A673 (cell line): ENCODE measurements at places on chromosomes 1 and 21. TPM values are rescaled to one million over a fixed set of nuclear protein-coding genes. Genes with fewer than 3 reads are reported as not detected.

GRCh38 chr1:14915356-14916054, 238.0 kb upstream of the TMEM51 start:
- H3K4me1 ChIP-seq = no peaks in the 10 kb centered on the region
- peak; percentile 66 for DNase-seq
- no peaks in the 10 kb centered on the region for H3K27me3 ChIP-seq
- H3K27ac ChIP-seq = no peak overlapping the region
- H3K36me3 ChIP-seq = no peaks in the 10 kb centered on the region
- no peak overlapping the region for H3K4me3 ChIP-seq

GRCh38 chr21:45112371-45112770, 38.0 kb downstream of the ADARB1 start:
- no peak overlapping the region for H3K4me3 ChIP-seq
- peaks cover 7% of the 10 kb centered on the region for H3K4me1 ChIP-seq
- H3K36me3 ChIP-seq = no peaks in the 10 kb centered on the region
- DNase-seq = no peak
- no peak overlapping the region for H3K27ac ChIP-seq
- H3K27me3 ChIP-seq = no peaks in the 10 kb centered on the region

DNA sequence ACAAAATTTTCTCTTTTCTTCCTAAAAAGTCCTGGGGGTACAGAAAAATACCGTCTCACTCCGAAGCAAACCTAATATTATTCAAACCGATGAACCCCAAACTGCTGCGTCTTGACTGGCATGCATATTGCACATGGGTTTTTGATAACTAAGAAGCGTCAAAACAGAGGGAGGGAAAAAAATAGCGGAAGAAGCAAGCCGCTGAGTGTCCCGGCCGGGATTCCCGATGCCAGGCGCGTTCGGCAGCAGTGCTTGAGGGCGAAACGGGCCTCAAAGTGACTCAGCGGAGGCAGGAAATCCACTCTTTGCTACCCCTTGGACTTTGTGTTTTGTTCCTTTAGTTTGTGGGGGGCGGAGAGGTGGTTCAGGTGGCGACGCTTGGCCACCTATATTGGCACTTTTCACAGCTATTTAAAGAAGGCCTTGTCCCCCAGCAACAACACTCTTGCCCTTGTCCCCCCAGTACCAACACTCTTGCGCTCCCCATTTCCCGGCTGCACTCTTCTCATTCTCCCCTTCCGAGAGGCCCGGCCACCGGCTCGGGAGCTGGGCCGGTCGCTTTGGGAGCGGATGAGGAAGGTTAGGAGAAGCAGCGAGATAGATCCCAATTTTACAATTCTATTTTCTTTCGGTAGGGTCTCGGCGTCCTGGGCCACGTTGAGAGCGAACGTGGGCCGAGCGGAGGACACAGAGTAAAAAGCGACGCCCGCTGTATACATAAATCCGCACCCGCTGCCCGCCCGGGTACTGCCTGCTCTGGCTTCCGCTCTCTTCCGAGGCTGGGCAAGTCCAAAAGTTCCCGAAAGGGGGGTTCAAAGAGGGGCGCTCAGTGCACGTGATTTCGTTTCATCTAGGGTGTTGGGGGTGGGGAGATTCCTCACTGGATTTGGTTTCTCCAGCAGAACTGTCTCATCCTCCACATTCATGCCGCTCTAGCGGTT, 2.5 kb downstream of the LMX1A start:
- peaks cover 3% of the 10 kb centered on the region for H3K4me1 ChIP-seq
- no peak for DNase-seq
- no peak overlapping the region for H3K27ac ChIP-seq
- peaks cover 97% of the 10 kb centered on the region for H3K27me3 ChIP-seq
- no peak overlapping the region for H3K4me3 ChIP-seq

Gene TSPEAR
- total RNA-seq = 8.3 and 12.4 TPM in 2 replicates

DNA sequence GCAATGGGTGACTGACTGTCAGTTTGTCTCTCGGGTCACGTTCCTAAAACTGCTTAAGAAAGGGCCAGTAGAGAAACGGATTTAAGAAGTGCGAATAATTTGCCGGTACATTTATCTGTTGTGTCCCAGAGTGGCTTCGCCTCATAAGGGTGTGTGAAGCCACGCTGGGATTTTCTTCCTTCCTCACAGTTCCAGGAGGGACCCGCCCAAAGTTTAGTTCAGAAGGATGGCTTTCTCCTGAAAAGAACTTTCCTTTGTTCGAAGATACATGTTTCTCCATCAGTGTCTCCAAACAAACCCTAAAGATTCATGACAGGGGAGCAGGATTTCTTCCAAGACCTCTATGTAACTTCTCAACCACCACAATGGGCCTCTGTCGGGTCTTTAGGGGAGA, 49.8 kb downstream of the ADAMTS1 start:
- H3K27me3 ChIP-seq = no peaks in the 10 kb centered on the region
- no peak for DNase-seq

Gene PTPRC
- total RNA-seq = not detected in 2 replicates

DNA sequence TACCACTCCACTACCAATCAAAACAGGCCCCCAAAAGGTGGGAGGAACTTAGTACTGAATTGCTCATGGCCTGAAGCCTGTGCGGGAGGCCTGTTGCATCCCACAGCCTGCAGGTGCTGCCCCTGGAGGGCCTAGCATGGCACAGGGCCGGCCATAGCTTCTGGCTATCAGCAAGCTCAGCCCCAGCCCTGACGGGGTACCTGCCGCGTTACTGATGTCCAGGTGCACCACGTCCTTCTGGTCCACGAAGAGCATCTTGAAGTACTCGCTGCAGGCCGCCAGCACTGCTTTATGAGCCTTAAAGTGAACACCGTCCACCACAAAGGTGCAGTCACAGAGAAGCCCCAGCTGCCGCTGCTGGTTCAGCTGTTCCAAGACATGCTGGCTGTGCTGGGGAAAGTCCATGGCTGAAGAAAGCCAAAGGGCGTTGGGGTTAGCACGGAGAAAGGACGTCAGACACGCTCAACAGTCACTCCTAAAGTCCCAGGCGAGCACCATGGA, 27.8 kb downstream of the ZBTB17 start:
- H3K4me1 ChIP-seq = peaks cover 47% of the 10 kb centered on the region
- no peak for DNase-seq
- no peaks in the 10 kb centered on the region for H3K27me3 ChIP-seq
- peaks cover 39% of the 10 kb centered on the region for H3K36me3 ChIP-seq

DNA sequence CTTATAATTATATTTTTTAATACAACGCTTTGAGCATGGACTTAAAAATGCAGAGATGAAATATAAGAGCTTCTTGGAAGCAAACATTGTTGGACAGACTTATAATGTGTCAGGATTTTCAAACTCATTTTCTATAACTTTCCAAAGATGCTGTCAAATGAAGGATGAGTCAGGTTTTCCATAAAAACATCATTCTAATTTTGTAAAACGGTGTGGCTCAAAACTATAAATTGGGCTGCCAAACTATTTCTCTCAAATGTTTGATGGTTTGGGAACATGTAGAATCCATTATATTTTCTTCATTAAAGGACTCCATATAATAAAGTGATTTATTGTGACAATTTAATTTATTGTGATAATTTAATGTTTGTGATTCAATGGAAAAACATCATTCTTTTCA, 511.2 kb downstream of the USP25 start:
- no peak for DNase-seq
- H3K4me1 ChIP-seq = no peaks in the 10 kb centered on the region
- H3K36me3 ChIP-seq = no peaks in the 10 kb centered on the region
- peaks cover 24% of the 10 kb centered on the region for H3K27me3 ChIP-seq
- no peak overlapping the region for H3K4me3 ChIP-seq
- no peak overlapping the region for H3K27ac ChIP-seq

GRCh38 chr1:176049582-176049981, 157.5 kb downstream of the COP1 start:
- no peaks in the 10 kb centered on the region for H3K36me3 ChIP-seq
- H3K27me3 ChIP-seq = no peaks in the 10 kb centered on the region
- DNase-seq = no peak
- H3K4me1 ChIP-seq = peaks cover 8% of the 10 kb centered on the region
- H3K27ac ChIP-seq = no peak overlapping the region
- no peak overlapping the region for H3K4me3 ChIP-seq

GRCh38 chr1:77668924-77669449, 13.5 kb downstream of the ZZZ3 start:
- peak; percentile 70 for DNase-seq
- H3K27me3 ChIP-seq = no peaks in the 10 kb centered on the region

DNA sequence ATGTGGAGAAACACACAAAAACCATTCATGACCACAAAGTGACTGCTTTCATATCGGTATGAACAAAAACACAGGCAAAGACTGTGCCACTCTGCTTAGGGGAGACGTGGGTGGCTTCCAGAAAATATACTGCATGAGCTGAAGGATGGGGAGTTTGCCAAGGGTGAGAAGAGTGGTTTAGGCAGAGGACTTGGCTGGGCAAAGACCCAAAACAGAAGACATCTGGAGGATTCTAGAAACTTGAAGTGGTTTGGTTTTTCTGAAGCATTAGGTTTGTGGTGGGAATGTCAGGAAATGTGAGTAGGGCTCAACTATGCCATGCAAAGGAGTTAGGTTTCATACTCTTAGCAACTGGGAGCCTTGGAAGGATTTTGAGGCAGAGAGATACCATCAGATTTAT, 26.6 kb upstream of the DNM3 start:
- no peak overlapping the region for H3K27ac ChIP-seq
- H3K27me3 ChIP-seq = no peaks in the 10 kb centered on the region
- DNase-seq = no peak
- no peak overlapping the region for H3K4me3 ChIP-seq
- H3K4me1 ChIP-seq = no peaks in the 10 kb centered on the region
- H3K36me3 ChIP-seq = no peaks in the 10 kb centered on the region

Gene FAM229A
- 4.7 and 5.2 TPM in 2 replicates for total RNA-seq

DNA sequence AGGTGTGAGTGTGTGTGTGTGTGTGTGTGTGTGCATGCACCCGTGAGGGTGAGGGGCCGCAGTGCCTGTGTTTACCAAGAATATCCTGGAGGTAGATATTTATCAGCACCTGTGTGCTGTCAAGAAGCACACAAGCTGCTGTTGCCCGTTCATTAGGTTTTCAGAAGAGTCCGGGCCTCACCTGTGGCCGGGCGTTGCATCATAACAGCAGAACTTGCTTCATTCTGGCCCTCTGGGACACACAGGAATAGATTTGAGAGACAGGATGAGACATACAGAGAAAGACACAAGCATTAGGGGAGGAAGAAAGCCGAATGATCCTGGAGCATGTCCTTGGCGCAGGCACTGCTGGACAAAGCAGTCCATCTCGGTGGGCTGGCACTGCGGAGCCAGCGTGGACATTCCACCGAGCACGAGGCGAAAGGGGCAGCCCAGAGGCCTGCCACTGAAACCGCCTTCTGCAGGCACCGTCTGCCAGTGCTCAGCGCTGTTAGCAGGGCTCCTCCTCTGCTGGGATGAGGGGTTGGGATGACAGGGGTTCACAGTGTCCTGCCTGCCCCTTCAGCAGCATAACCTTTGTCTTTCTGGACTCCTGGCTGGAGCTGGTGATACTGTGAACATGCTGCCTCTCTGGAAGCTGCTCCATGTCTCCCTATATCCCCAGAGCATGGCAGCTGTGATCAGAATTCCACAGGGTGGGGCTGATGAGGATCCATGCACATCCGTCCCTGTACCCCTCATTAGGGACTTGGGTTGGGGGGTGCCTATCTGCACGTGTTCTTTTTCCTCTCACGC, 81.1 kb downstream of the PEX14 start:
- H3K36me3 ChIP-seq = no peaks in the 10 kb centered on the region
- no peak for DNase-seq
- H3K4me1 ChIP-seq = peaks cover 10% of the 10 kb centered on the region

DNA sequence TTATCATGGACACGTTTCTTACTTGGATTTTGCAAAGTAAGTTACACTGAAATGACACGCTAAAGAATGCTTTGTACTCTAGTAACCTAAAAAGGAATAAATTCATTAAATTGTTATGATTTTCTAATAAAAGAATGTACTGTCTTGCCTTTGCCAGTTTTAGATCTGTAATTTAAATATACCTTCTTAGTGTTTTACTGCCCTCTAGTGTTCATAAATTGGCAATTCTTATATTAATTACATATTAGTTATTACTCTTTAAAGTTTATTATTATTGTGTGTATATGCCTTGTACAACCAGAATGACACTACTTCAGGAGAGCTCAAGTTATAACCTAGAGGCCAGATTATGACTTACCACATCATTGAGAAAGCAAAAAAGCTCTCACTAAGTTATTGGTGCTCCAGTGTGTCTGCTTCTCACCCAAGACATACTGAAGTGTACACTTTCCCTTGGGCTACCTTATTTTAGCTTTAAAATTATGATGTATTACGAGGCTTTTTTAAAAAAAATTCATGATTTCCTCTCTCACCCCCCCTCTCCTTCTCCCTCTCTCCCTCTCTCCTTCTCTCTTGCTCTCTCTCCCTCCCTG, 169.9 kb downstream of the HS2ST1 start:
- H3K27ac ChIP-seq = no peak overlapping the region
- no peaks in the 10 kb centered on the region for H3K27me3 ChIP-seq
- DNase-seq = peak; percentile 58

DNA sequence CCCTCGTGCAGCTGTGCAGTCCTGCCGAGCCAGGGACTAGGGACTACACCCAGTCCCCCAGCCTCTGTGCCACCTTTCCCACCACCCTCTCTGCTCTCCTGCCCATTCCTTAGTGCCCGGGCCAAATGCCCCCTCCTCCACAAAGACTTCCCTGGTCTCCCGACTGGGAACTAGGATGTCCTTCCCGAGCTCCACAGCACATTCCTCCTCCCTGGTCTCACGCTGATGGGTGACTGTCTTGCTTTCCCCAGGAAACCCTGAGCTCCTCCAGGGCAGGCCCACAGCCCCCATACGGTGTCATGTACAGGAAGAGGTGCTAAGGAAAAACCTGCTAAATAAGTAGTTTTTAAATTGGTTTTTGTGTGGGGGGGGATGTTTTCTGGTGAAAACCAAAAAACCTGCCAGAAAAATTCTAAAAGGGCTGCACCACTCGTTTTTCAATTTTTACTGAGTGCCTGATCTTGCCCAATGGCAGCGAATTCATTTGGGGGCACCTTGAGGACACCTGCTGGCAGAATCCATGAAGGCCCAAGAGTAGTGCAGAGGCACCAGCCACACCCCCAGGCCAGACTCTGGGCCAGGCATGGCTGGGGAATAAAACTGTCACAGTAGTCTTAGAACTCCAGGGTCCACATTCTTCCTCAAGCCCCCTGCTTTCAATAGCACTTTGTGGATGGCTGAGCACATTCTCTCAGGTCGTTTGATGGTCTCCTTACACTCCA, 50.4 kb downstream of the GLIS1 start:
- no peak overlapping the region for H3K4me3 ChIP-seq
- no peaks in the 10 kb centered on the region for H3K36me3 ChIP-seq
- H3K27me3 ChIP-seq = peaks cover 5% of the 10 kb centered on the region
